ENCODE measurements at places on chromosomes 4 and X.

DNA sequence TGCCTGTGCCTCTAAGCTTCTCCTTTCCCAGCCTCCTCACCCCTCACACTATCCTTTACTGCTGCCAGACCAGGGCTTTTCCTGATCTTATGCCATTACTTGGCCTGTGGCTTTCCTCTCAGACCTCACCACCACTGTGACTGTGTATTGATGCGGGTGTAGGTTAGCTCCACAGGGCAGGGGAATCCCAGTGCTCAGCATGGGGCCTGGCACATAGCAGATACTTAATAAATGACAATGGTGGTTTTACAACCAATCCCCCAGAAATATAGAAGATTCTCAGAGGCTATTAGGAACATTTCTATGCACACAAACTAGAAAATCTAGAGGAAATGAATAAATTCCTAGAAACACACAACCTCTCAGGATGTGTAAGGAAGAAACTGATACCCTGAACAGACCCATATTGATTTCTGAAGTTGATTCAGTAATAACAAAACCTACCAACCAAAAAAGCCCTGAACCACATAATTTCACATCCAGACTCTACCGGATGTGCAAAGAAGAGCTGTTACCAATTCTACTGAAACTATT, 129.6 kb upstream of the QRFPR start:
- no peak for DNase-seq

- DNase-seq = peak; percentile 72
These were observed 1467.4 kb downstream of the C4orf33 start for GRCh38 chr4:130563185-130563888.

DNA sequence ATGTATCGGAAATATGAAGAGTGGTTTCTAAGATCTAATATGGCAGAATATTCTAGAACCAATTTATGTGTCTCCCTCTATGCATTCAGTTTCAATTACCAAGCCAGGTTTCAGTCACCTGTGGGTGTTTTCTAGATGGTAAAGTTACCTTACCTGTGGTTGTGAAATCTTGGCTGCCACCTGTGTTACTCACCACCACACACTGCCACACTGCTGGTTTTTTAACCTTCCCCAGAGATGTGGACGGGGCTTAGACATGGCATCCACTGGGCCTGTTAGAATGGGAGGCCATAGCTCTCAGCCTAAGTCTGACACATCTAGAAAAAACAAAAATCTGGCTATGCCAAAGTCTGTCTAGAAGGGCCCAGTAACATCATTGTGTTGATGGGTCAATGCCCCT, 896.5 kb upstream of the PABPC4L start:
- no peak for DNase-seq

DNA sequence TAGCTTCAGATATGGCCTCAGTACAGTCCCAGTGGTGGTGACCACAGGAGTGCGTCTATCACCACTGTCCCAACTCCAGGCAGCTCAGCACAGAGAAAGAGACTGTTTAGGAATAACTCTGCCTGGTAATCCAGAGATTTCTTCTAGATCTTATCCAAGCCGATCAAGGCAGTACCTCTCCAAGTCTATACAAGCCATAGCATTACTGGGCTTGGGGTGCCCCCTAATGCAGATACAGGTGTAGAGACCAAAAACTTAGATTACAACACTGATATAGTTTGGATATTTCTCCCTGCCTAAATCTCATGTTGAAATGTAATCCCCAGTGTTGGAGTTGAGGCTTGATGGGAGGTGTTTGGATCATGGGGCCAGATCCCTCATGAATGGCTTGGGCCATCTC, 100.9 kb downstream of the PTCHD1 start:
- no peak for DNase-seq

Measured in ACHN (cell line).